ENCODE measurements at places on chromosomes 7 and 10.

GRCh38 chr10:20959242-20959641, 62.1 kb upstream of the NEBL start:
- no peak for DNase-seq

DNA sequence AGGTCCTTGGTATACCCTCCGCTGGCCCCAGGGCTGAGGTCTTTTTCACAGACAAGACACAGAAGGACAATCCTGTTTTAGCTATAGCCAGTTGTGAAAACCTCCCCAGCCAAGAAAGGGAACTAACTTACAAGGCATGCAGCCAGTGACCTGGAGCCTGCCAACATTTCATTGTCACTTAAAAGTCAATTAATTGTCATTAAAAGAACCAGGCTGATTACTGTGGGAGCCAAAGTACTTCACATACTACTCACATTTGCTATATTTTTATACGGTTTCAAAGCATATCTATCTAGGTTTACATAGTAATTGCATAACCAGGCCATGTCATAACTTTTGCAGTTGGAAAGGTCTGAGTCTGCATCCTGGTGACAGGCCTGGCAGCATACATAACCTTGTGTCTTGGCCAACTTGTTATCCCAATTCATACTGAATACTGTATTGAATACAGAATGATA, 31.1 kb downstream of the NRBF2 start:
- DNase-seq = peak; percentile 13

DNA sequence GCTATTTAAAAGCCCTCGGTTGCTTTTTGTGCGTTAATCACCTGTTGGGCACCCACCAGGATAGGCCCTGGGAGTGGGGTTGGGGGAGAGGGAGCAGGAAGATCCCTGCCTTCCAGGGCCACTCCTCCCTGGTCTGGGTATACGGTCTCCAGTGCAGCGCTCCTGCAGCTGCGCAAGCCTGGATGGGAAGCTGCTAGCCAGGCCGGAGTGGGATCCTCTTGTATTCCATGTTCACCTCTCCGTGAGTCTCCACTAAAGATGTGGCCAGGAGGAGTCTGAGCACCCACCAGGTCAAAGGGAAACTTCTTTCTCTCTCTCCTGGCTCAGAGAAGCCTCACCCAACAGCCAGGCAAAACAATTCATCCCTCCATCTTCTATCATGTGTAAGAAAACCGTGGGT, 78.8 kb upstream of the ANLN start:
- DNase-seq = no peak

- no peak for DNase-seq
Measured at GRCh38 chr10:113822174-113822573, 31.7 kb downstream of the DCLRE1A start.

GRCh38 chr10:76641215-76641614, 996.4 kb downstream of the KCNMA1 start:
- DNase-seq = no peak
